Uterus (tissue), 4 donors: ENCODE measurements at places on chromosomes 7 and 10. TPM values are rescaled to one million over a fixed set of nuclear protein-coding genes. Genes with fewer than 3 reads are reported as not detected.
A peak's percentile ranks its signal among the peaks of the same experiment; 100 is the strongest.

DNA sequence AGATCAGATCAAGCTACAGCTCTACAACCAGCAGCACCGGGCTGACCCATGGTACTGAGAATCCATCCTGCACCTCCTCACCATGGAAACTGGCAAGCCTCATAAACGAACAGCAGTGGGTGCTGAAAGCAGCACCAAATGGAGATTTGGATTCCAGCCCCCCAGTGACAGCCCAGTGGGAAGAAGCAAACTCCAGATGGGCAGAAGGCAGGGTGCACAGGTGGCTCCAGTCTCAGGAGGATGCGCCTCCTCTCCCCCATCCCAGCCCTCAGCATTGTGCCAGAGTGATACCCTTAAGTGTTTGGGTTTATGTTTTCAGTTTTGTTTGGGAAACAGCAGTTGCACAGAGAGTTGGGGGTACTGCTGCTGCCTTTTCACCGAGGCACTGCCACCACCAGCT lies 20.6 kb upstream of the SMO start:
- no peaks in the 10 kb centered on the region for H3K4me1 ChIP-seq
- no peak overlapping the region for H3K27ac ChIP-seq
- DNase-seq = no peak
- H3K36me3 ChIP-seq = no peaks in the 10 kb centered on the region

DNA sequence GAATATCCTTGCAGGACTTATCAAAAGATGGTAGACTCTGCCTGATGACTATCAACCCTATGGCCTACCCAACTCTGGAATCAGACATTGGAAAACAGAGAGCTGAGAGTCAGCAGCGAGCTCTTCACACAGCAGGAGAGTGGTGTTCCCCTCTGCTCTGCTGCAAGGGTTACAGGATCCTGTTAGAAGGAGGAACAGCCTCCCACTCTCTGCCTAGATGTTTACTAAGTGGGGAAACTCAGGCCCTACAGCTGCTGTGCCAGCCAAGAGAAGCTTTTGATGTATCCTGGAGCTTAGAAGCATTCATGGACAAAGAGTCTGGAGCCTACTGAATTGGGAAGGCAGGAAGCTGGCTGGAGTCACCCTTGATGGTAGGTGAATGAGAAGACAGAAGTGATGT lies 104.6 kb downstream of the ABLIM1 start:
- no peak for DNase-seq
- H3K27ac ChIP-seq = peak overlapping the region; percentile 52
- no peaks in the 10 kb centered on the region for H3K36me3 ChIP-seq
- H3K4me3 ChIP-seq = no peak overlapping the region
- H3K4me1 ChIP-seq = no peaks in the 10 kb centered on the region

The FAM25C gene
- not detected for total RNA-seq

DNA sequence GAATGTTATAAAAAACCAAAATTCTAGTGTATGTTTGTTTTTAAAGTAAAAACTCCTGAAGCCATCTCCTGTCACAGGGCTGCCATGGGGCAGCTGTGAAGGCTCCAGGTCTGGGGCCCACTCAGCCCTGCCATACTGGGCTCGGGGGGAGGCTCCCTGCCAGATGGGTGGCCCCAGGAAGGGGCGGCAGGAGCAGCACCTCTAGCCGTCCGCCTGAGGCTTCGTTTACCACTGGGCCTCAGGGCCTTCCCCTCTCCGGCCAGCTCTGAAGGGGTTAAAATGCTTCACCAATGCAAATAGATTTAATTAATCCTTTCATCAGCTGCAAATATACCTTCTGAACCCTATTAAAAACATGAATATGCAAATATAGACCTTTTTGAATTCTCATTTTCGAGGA lies 139.0 kb downstream of the ELFN1 start:
- H3K27me3 ChIP-seq = no peaks in the 10 kb centered on the region
- no peaks in the 10 kb centered on the region for H3K36me3 ChIP-seq
- no peak overlapping the region for H3K27ac ChIP-seq
- no peak for DNase-seq
- H3K4me1 ChIP-seq = no peaks in the 10 kb centered on the region

GRCh38 chr10:75928231-75928630 lies 496.8 kb downstream of the LRMDA start:
- H3K36me3 ChIP-seq = no peaks in the 10 kb centered on the region
- no peak overlapping the region for H3K27ac ChIP-seq
- H3K4me3 ChIP-seq = no peak overlapping the region
- H3K4me1 ChIP-seq = no peaks in the 10 kb centered on the region
- no peak for DNase-seq
- no peaks in the 10 kb centered on the region for H3K27me3 ChIP-seq

The NUDCD3 gene
- 28.5 TPM for total RNA-seq

- H3K4me1 ChIP-seq = no peaks in the 10 kb centered on the region
- H3K27ac ChIP-seq = no peak overlapping the region
- DNase-seq = no peak
These were observed 527.2 kb downstream of the GATA3 start for GRCh38 chr10:8581521-8582225.

- no peaks in the 10 kb centered on the region for H3K36me3 ChIP-seq
- H3K27me3 ChIP-seq = no peaks in the 10 kb centered on the region
- H3K4me3 ChIP-seq = no peak overlapping the region
- DNase-seq = peak; percentile 21
These were observed 113.4 kb downstream of the BTRC start for GRCh38 chr10:101467286-101467770.

The HOXA9 gene
- 26.4 TPM for total RNA-seq
